ENCODE measurements at places on chromosomes 13 and 19.

DNA sequence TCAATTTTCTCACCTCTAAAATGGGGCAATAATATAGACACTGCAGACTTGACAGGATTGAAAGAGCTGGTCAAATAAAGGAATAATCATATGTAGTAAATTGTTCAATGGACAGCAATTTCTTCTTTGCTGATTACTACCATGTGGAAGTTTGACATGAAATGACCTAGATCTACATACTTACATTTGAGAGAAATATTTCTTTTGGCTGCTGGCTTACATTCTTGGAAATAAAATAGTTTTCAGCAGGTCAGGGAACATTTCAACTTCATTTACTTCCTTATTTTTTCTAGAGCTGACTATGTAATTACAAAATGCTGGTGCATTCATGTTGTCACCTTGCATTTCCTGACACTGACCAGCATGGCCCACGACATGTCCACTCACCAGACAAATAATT is 294.6 kb upstream of the MIR17HG start:
- no peak for DNase-seq

DNA sequence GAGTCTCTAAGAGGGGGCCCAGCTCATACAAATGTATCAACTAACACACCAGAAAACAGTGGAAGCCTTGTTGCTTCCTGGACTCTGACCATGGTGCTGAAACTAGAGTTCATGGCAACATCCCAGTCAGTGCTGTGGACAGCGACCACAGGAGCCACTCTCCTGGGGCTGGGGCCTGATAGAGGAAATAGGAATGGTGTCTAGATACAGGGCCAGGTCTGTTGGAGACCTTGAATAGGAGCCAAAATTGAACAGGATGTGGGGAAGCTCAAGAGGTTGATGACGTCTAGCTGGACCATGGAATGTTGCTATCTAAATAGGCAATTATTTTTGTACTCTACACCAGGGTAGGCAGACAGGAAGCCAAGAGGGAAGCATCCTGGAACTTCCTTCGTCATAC is 21.7 kb downstream of the LILRB4 start:
- no peak for DNase-seq

GRCh38 chr19:42409477-42409876 is 17.7 kb downstream of the LIPE start:
- no peak for DNase-seq

GRCh38 chr19:5832527-5833216 is 6.8 kb downstream of the FUT6 start:
- DNase-seq = no peak

DNA sequence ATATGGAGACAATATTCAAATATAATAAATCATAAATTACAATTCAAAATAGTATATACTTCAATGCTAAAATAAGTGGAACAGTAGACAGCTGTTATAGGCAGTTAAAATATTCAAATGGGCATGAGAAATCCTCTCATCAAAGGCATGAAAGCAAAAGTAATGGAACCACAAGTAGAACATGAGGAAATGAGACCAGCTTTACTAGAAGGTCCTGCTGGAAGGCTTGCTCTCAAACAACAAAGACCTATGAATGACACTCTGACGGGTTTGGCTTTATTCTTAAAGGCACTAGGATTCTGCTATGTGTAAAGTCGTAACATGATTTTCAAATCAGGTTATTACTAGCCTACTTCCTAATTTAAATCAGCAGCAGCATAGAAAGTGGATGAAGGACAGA is 148.1 kb downstream of the VWA8 start:
- no peak for DNase-seq

DNA sequence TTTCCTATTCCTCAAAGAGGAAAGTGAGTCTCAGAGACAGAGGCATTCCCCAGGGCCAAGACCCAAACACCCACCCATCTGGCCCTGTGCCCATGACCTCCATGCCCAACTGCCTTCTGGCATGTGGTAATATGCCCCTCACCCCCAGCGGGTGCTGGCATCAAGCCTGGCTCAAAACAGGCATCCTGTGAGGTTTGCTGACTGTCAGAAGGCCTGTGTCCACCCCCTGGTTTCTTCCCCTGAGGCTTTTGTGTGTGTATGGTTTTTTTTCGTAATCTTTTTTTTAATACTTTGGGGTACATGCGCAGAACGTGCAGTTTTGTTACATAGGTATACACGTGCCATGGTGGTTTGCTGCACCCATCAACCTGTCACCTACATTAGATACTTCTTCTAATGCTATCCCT is 7.6 kb upstream of the KANK2 start:
- DNase-seq = no peak

GRCh38 chr13:76289558-76289957 is 596.6 kb downstream of the KCTD12 start:
- DNase-seq = no peak

- DNase-seq = no peak
These were observed 741 bp downstream of the PLEKHF1 start for GRCh38 chr19:29665826-29666577.

DNA sequence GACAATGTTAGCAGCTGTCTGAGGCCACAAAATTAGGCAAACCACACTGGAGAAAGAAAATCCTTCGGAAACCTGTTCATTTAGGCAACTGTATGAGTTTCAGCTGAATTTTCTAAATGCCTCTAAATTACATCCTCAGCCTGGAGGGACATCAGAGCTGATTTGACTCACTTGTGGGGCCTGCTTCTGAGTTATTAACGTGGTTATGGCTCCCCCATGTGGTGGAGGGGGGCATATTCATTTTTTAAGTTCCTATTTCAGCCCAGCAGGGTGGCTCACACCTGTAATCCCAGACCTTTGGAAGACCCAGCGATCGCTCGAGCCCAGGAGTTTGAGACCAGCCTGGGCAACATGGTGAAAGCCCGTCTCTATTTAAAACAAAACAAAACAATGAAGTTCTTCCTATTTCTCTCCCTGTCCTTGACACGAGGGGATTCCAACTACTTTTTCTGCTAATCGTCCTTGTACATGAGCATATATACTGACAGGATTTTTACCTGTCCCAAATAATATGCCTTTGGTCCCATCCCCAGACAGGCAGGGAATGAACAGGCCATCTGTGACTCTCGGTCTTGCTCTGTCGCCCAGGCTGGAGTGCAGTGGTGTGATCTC is 31.5 kb upstream of the HIF3A start:
- peak; percentile 51 for DNase-seq

DNA sequence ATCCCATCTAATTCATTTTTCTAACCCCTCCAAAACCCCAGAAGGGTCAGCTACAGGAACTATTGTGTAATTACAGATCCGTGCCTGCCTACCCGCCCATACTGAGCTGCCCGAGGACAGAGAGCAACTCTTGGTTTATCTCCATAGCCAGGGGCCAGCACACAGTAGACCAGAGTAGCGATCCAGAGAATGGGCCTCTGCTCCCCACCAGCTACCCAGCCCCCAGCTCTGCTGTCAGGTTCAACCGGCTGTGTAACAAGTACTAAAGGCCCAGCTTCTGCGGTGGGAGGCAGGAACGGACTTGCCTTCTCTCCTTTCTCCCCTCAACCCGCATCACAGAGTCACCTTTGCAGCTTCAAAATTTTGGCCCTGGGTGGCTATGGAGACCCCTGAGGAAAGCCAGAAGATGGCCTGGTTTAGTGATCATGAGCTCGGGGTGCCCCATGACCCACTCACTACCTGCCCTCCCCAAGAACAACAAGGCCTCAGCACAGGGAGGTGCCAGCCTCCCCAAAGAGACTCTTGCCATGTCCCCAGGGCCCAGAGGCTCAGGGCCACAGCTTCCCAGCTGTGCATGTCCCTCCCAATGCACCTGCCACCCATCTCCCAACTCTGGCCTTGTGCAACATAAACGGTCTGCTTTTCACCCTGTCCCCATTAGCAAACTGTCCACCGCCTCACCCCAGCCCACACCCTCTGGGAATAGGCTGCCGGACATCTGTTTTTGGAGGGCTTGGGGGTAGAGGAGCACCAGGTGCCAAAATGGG is 5.7 kb downstream of the CALM3 start:
- DNase-seq = no peak

- no peak for DNase-seq
These were observed 140.2 kb downstream of the KLF5 start for GRCh38 chr13:73198991-73199411.

DNA sequence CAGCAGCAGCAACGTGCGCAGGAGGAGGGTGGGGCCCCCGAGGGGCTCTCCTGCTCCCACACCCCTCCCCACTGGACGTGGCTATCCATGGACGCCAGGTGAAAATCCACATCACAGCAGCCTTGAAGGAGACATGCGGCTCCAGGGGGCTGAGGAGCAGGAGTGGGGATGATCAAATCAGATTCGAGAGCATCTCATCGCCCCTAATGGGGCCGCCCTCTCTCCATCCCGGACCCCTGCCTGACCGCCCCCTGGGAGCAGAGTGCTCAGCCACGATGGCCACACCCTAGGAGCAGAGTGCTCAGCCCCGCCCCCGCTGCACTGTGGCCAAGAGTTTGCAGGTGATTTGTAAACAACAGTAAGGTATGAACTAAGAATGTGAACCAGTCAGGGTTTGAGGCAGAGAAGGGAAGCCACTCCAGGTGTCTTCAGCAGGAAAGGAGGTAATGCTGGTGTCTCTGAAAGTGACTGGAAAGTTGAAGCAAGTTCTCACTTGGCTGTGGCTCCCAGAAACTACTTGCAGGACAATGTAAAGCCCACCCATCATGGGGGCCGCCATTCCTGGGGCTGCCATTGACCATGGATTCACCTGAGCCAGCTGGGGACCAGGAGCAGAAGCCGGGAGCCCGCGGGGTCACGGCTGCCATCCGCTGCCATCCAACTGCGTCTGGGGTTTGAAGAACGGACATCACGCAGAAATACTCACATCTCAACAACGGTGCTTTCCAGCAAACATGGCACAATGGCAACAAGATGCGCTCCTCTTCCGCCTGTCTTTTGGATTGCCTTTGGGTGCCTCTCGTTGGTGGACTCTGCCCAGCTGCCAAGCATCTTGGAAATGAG is 71.8 kb downstream of the SPACA7 start:
- no peak for DNase-seq

DNA sequence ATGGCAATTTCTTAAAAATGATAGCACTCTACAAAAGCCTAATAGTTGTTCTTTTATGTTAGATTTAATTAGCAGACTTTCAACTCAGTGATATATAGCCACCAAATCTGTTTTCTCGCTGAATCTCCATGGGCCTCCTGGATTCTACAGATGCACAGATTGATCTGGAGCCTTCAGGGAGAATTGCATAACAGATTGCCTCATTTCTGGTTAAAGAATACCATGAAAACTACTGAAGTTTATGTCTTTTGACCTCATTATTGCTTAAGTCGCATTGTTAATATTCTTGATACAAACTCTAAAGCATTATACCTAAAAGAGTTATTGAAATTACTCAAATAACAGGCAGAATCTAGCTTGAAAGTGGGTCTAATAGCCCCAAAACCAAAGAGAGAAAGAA is 53.7 kb upstream of the PRR20A start:
- no peak for DNase-seq

DNA sequence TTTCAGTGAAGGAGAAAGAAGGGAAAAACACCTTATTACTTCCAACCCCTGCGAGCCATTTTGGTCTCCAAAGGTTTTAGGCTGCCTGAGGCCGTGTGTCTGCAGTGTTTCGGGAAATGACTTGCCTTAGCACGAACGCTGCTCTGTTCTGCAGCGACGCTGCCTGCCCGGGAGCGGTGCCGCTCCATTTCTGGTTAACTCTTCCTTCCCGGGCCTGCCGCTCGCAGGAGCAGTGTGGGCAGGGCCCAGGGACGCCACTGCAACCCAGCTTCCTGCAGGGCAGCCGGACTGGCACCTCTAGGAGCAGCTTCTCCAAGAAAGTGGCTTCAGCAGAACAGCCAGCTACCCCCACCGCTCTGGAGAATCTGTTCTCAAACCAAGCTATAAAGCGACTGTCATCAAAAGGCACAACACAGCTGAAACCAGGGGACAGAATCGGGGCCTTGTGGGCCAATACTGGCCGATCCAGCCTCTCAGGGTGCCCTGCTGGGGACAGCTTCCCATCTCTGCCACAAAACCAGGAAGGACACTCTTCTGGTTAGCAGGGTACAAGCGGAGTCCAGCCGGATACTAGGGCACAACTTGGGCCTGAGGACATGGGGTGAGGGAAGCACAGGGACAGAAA is 72.2 kb downstream of the KCTD15 start:
- DNase-seq = no peak

DNA sequence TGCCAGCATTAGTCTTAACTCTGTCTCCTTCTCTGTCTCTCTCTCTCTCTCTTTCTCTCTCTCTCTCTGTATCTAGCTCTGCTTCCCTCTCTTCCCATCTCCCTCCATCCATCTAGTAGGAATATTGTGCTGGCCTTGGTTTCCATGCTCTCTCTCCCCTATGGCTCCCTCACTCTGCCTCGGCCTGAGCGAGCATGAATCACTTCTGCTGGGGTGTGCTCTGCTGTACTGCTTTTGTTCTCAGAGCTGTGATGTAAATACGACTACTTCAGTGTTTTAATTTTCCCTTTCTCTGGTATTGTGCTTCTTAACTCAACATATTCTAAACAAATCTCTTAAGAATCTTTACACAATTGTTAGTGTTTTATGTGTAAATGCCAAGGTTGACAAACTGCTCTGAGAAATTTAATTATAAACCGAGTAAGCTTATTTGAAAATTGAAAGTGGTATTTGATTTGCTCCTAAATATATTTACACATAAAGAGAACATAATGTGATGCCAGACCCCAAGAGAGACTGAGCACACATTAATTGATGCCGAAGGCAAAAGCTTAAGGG is 211.5 kb upstream of the KL start:
- DNase-seq = no peak

- no peak for DNase-seq
These were observed 21.4 kb downstream of the ACOD1 start for GRCh38 chr13:76969488-76970365.

- no peak for DNase-seq
These were observed 2810.0 kb downstream of the PCDH9 start for GRCh38 chr13:64420181-64420580.

- no peak for DNase-seq
These were observed 771.6 kb downstream of the EFNB2 start for GRCh38 chr13:105763851-105764250.

DNA sequence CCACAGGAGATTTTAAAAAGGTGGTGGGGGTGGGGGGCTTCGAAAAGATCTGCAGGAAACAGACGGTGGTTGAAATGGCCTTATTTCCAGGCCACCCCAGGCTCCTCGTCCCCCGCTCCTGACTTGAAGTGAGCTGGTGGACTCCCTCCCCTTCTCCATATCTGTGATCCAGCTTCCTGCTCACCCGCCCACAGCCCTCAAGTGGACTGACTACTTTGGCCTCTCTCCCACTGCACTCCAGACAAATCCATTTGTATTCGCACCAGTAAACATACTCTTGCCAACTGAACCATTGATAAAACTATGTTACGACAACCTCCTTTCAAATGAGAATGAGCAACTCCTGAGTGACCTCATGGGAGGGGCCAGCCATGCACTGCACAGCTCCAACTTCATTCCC is 259.5 kb downstream of the COL4A1 start:
- no peak for DNase-seq

DNA sequence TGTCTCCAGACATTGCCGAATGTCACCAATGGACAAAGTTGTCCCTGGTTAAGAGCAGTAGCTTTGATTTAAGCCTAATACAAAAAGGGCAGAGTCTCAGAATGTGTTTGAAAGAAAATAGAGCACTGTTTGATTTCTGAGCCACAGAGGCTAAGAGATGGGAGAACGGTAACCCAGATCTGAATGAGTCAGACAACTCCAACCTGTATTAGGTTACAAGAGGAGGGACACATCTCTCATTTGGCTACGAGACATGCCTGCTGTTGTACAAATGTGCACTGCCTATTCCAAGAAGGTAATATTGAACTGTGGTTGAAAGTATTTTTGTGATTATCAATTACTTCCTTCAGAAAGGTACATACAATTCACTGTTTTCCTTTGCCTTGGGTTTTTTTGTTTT is 4.9 kb upstream of the HSPH1 start:
- no peak for DNase-seq

- no peak for DNase-seq
These were observed 264.1 kb upstream of the SPRY2 start for GRCh38 chr13:80605011-80605410.

All from stimulated activated CD4-positive, alpha-beta T cell treated with anti-CD3 and anti-CD28 coated beads, Interleukin-1b, Interleukin-23, amount 100 ng/mL, for 1 hour (primary cell).